ENCODE measurements at places on chromosomes 3 and 15. TPM values are rescaled to one million over a fixed set of nuclear protein-coding genes. Genes with fewer than 3 reads are reported as not detected.

The CYP19A1 gene
- polyA plus RNA-seq: 0.09 TPM

The GABPB1 gene
- polyA plus RNA-seq: 4.9 TPM

The RAB11A gene
- 92.0 TPM for polyA plus RNA-seq

The NCBP2 gene
- polyA plus RNA-seq: 30.1 TPM

The SEC61A1 gene
- 214 TPM for polyA plus RNA-seq

The EFCAB12 gene
- 1.7 TPM for polyA plus RNA-seq

The CPLX3 gene
- not detected for polyA plus RNA-seq

The SH3GL3 gene
- polyA plus RNA-seq: 0.34 TPM

The TBC1D2B gene
- 13.4 TPM for polyA plus RNA-seq

The LRRC31 gene
- polyA plus RNA-seq: not detected

The CADM2 gene
- polyA plus RNA-seq: 0.65 TPM

The GRIP2 gene
- polyA plus RNA-seq: 0.94 TPM
